NCI-H510A treated with DMSO at 0.1 percent for 48 hours (cell line): ENCODE measurements at places on chromosomes 13 and 19.
A peak's percentile ranks its signal among the peaks of the same experiment; 100 is the strongest.

- DNase-seq = no peak
Measured at GRCh38 chr19:18541258-18541991, 1.9 kb downstream of the FKBP8 start.

GRCh38 chr13:76833441-76833954 lies 52.7 kb downstream of the KCTD12 start:
- DNase-seq = no peak

DNA sequence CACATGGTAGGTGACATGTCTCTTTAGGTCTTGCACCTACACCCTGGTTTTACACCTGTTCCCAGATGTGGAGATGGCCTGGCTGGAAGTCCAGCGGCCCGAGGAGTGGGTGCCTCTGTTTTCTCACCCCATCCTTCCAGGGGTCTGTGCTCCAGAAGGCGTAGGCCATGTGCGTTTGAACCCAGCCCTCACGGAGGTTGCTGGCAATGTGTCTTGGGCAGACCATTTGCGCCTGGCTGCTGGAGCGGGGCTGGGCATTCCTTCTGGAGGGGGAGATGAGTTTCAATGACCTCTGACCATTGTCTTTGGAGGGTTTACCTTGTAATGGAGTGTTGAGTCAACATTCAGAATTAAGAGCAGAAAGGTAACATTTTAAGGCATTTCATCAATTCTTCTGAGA lies 54.8 kb upstream of the ZNF536 start:
- DNase-seq = no peak

DNA sequence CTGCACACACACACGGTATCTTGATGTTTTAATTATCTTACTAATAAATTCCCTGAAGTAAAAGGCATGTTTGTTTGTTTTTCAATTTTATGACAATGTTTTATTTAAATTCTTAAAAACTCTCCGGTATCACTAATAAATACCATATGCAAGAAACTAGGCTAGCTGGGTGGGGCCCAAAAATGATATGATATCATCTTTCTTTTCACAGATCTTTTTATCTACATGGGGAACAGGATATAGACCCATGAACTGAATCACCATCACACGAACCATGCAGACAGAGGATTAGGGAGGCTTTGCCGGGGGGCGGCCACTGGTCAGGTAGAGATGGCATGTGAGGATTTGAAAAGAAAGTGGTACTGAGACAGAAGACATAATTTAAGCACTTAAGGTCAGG lies 266.4 kb downstream of the ENOX1 start:
- DNase-seq = no peak

DNA sequence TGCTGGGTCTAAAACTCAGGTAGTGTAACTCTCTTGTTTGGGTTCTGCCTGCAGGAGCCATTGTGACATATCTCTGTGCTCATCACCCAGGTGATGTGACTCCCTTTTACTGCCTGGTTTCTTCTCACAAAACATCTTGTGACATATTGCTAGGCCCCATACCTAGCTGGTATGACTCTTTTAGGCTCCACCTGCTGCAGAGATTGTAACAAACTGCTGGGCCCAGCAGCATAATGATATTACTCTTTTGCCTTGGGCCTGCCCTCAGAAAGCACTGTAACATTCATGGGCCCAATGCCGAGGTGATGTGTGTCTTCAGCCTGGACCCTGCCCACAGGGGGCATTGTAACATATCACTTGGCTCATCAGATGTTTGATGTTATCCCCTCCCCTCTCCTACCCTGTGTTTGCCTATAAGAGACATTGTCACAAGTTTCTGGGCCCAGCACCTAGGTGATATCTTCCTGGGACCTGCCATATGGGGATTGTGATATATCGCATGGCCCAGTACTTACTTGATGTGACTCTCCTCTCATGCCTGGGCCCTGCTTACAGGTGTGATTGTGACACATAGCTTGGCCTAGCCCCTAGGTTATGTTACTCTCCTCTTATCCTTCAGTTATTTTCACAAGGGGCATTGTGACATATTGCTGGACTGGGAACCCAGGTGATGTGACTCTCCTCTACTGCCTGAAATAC lies 18.0 kb upstream of the ZNF681 start:
- no peak for DNase-seq

- no peak for DNase-seq
Measured at GRCh38 chr19:51450730-51451307, 7.4 kb downstream of the SIGLEC8 start.

DNA sequence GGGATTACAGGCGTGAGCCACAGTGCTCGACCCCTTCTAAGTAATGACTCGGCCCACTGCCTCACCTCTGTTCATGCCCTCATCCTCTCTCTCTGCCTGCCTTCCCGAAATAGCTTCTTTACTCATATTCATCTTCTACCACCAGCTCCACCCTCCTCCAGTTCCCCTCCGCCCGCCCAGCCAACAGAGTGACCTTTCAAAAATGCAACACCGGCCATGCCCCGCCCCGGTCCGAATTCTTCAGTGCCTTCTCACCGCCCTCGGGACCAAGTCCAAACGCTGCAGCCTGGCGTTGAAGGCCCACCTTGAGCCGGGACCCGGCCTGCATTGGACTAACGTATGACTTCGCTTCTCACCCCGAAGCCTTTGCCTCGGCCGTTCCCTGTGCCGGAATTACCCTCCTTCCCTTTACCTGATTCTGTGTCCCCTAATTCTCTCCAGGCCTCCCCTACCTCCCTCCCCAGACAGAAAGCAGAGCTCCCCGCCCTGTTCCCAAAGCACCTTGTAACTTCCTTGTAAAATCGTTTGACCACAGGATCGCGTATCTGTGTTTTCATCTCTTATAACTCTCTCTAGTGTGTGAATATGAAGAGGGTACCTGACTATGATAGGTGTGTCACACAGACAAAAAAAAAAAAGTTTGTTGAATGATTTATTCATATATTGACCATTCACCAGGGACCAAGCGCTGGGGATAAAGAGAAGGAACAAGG lies 8.1 kb upstream of the MUC16 start:
- no peak for DNase-seq

DNA sequence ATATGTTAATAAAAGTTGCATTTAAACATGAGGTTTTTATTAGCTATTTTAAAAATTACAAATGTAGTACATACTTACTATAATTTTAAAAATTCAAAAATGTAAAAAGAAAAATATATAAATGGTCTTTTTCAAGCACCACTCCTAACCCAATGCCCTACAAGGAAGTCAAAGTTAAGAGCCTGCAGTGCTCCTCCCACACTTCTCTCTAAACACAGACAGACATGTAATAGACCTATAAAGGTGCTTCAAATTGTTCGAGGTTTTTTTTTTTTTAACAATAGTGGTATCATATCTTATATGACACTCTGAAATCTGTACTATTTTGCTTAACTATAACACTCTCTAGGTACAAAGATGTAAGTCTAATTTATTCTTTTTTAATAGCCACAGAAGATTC lies 25.4 kb downstream of the VWA8 start:
- no peak for DNase-seq

GRCh38 chr13:64527561-64527960 lies 2702.6 kb downstream of the PCDH9 start:
- no peak for DNase-seq

DNA sequence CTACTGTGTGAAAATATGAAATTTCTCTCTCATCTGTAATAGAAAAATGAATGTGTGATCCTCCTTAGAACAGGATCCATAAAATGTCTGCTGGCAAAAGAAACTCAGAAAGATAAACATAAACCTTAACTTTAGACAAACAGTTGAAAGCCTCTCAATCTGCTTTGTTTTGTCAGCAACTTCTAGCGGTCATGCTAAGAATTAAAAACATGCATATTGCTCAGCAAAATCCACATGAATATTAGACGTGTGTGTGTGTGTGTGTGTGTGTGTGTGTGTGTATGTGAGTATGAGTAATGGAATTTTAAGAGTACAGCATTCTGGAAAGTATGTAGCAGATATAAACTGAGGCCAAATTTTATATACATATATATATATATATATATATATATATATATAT lies 1779.2 kb upstream of the MIR17HG start:
- no peak for DNase-seq

GRCh38 chr19:3302755-3303154 lies 63.6 kb upstream of the NFIC start:
- DNase-seq = no peak

DNA sequence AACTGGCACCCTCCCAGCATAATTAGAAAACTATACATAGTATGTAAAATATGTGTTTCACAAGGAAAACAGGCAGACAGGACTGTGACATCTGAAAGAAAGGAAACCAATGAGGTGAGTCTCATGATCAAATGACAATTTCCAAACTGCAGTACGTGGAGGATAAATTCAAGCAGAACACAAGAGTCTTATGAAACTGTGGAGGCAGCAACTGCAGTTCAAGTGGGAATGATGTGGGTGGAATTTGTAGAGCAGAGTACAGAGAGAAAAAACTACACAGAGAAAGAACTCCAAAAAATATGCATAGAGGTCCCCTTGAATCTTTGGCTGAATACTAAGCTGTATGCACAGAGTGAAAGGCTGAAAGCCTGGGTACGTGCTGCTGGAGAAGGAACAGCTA lies 9.7 kb downstream of the SIGLEC6 start:
- DNase-seq = no peak

DNA sequence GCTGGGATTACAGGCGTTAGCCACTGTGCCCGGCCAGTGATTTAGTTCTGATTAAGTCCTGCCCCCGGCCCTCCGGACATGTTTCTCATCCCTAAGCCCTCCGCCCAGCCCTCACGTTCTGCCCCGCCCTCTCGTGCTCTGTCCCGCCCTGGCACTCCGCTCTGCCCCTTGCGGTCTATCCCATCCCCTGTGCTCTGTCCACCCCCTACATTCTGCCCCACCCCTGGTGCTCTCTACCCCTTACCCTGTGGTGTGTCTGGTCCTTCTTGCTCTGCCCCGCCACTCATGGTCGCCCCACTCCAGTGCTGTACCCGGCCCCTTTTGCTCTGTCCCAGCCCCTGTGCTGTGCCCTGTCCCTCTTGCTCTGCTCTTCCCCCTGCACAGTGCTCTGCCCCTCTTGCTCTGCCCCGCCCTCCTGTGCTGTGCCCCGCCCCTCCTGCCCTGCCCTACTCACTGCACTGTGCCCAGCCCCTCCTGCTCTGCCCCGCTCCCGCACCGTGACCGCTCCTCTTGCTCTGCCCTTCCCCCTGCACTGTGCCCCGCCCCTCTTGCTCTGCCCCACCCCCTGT lies 3.0 kb downstream of the GTPBP3 start:
- DNase-seq = no peak

DNA sequence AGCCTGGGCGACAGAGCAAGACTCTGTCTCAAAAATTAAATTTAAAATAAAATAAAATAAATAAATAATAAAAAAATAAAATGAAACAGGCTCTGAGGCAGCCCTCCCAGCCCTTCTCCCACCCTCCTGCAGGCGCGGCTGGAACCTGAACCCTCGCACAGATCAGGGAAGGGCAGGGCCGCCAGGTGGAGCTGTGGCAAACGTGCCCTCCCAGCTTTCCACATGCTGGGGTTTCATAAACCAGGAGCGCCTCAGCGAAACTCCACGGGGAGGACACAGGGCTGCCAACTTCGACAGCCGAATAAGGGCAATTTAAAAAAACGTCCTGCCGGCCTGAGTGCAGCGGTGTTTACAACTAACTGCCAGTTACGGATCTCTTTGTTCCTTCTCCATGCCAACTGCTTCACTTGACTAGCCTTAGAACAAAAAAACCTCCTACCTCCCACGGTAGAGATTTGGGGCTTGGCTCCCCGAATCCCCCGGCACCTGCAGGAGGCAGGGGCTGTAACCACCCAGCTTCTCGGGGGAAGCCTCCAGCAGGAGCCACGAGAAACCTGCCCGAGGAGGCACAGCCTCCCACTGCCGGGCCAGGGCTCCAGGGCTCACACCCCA lies 15.9 kb downstream of the ZNF787 start:
- DNase-seq = no peak

DNA sequence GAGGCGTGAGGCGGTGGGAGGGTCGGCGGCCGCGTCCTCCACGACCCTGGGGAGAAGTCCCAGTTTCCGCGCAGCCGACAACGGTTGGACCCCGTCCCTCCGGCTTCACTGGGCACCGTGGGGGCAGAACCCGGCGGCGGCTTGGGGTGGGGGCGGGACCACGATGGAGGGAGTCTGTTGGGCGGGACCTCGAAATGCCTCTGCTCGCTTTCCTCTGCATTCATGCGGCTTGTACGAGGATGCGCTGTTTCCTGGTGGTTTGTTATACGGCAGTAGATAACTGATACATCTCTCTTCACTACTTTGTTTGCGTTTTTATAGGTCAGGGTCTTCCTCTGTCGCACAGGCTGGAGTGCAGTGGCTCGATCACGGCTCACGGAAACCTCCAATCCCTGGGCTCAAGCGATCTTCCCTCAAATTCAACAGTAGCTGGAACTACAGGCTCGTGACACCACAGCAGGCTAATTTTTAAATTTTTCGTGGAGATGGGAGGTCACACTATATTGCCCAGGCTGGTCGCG lies 24.6 kb upstream of the ZNF846 start:
- peak; percentile 37 for DNase-seq

DNA sequence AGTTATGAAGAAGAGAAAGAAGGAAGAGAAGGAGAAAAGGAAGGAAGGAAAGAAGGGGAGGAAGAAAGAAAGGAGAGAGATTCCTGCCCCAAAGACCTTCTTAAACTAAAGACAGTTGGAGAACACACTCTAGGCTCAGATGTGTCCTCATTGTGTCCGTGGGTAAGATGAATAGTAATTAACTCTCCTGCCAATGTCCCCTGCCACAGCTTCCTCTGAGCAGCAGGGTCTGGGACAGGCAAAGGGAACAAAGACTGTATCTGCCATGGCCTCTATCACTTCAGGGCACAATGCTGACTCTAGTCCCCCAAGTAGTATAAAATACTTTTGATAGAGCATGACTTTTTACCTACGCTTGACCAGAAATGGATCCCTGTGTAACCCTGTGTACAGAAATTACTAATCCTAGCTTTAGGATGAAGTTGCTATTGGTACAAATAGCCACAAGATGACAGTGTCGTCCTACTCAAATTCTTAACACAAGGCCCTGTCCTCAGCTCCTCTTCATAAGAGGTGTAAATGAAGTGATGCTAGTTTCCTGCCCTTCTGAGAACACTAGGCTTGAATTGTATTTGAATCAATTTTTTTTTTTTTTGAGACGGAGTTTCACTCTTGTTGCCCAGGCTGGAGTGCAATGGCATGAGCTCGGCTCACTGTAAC lies 186.2 kb upstream of the GPR12 start:
- peak; percentile 41 for DNase-seq

DNA sequence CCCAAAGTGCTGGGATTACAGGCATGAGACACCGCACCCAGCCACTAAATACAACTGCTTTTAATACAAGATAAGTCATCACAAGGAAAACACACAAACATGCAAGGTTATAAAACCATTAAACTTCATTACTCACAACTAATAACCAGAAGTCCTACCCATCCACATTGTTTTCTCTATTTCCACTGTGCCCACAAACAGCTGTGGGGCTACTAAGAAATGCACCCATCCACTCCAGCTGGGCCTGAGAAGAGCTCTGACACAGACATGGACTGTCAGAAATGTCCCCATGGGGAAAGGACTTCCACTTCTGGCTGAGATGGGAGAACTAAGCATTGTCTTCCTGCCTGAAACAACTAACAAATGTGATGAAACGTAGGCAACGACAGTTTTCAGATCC lies 17.2 kb downstream of the SAFB2 start:
- DNase-seq = no peak

DNA sequence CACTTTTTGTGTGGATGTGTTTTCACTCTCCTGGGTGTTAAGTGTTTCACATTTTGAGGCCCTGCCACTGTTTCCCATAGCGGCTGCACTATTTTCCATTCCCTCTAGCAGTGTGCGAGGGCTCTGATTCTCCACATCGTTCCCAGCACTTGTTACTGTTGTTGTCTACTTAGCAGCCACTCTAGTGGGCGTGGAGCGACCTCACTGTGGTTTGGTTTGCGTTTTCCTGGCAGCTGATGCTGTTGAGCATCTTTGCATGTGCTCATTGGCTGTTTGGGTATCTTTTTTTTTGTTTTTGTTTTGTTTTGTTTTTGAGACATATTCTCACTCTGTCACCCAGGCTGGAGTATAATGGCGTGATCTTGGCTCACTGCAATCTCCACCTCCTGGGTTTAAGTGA lies 14.4 kb downstream of the NAXD start:
- peak; percentile 11 for DNase-seq
